Renal pelvis (tissue), 12 donors: ENCODE measurements at places on chromosomes 3 and 15. TPM values are rescaled to one million over a fixed set of nuclear protein-coding genes. Genes with fewer than 3 reads are reported as not detected.

DNA sequence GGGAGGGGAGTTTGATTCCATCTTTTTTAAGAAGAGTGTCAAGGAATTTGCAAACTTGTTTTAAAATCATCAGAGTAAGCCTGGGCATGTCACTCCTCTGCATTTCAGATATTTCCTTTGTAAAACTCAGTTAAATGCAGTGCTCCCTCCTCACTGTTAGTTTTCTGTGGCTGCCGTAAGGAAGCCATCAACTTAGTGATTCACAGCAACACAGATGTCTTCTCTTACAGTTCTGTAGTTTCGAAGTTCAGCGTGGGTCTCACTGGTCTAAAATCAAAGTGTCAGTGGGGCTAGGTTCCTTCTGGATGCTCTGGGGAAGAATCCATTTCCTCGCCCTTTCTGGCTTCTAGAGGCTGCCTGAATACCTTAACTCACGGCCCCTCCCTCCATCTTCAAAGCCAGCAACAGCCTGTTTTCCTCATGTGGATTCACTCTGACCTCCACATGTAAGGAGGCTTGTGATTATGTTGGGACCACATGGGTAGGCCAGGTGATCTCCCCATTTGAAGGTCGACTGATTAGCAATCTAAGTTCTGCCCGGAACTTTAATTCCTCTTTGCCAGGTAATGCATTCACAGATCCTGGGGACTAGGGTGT lies 12.4 kb downstream of the ISG20 start:
- DNase-seq, result peak; percentile 50

DNA sequence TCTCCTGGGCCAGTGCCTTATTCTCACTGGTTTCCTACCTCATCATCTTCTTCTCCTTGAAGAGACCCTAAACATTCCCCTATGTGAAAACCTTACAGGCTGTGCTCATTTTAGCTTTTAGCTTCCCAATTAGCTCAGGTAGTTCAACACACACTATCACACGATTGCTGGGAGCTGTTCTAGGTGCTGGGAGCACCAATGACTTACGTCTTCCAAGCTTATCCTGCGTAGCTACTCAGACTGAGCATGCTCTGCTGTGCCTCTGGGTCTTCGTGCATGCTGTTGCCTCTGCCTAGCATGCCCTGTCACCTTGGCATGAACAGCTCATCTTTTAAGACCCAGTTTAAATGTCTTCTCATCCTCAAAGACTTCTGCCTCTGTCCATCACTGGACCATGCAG lies 55.7 kb upstream of the APEH start:
- DNase-seq, result no peak

- DNase-seq, result no peak
These were observed 57.2 kb downstream of the P3H2 start for GRCh38 chr3:190063490-190063889.

GRCh38 chr15:50907601-50908208 lies 778 bp upstream of the AP4E1 start:
- peak; percentile 34 for DNase-seq

GRCh38 chr3:13415997-13416793 lies 3.9 kb downstream of the NUP210 start:
- DNase-seq, result no peak

SLC25A20 gene
- 21.4 TPM for polyA plus RNA-seq

CRYGS gene
- polyA plus RNA-seq, result 5.8 TPM

RTP3 gene
- not detected for polyA plus RNA-seq

DNA sequence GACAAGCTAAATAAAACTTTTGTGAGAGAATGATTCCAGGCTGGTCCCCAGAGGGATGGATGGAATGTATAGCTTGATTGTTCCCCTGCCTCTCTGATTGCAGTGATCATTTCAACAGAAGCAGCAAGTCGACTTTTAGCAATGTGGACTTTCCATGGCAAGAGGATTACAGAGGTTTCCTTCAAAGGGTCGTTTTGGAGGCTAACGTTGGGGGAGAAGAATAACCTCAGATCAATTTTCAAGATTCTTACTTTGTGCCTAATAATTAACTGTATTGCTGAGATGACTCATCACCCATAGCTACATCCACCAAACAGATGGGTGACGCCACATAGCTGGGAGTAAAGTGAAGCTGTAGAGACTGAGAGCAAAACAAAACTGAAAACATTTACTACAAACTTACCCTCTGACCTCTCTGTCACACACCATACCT lies 79.9 kb downstream of the GTPBP8 start:
- no peak for DNase-seq

DNA sequence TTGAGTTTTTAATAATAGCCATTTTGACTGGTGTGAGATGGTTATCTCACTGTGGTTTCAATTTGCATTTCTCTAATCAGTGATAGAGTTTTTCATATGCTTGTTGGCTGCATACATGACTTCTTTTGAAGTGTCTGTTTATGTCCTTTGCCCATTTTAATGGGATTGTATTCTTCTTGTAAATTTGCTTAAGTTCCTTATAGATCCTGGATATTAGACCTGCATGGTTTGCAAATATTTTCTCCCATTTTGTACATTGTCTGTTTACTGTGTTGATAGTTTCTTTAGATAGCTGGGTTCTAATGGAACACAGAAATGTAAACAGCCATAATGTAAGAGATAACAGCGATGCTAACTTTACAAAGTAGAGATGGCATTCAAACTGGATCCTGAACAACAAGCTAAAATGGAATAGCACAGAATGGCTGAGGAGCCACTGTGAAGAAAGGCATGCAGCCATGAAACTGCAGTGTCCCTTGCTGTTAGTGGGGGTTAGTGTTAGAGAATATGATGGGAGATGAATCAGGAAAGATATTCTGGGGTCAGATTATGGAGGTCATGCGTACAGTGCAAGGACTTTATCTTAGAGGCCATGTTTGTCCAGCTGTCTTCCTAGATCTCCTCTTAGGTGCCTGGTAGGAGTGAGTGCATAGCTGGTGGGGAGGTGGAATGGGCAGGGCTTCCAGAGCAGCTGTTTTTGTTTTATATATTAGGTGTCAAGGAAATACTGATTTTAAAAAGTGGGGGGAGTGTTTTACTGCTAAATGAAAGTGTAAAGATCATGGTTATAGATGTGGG lies 48.1 kb downstream of the BBS4 start:
- no peak for DNase-seq

GRCh38 chr3:140597792-140598191 lies 80.1 kb upstream of the TRIM42 start:
- DNase-seq, result no peak

HRG gene
- 3.5 TPM for polyA plus RNA-seq
